Thoracic aorta (tissue), 2 donors: ENCODE measurements at places on chromosomes 7 and 10. TPM values are rescaled to one million over a fixed set of nuclear protein-coding genes. Genes with fewer than 3 reads are reported as not detected.

The TAC1 gene
- total RNA-seq, result 13.8 TPM

The OR13A1 gene
- 0.85 TPM for total RNA-seq

The ZNF22 gene
- total RNA-seq, result 16.6 TPM

The GPR26 gene
- not detected for total RNA-seq

The PRSS1 gene
- total RNA-seq, result 16.9 TPM

The BTBD16 gene
- total RNA-seq, result not detected
